H4 (cell line): ENCODE measurements at places on chromosomes 12 and 14. TPM values are rescaled to one million over a fixed set of nuclear protein-coding genes. Genes with fewer than 3 reads are reported as not detected.

BEGAIN gene
- 1.8 TPM in 1 of 2 replicates, not detected in the other for total RNA-seq

RNASE7 gene
- total RNA-seq: not detected in 2 replicates

B4GALNT3 gene
- total RNA-seq: 3.0 and 3.3 TPM in 2 replicates

SRGAP1 gene
- total RNA-seq: 1.6 and 2.1 TPM in 2 replicates

ASIC1 gene
- total RNA-seq: 1.6 and 3.4 TPM in 2 replicates

TAS2R46 gene
- total RNA-seq: 0.23 TPM in 1 of 2 replicates, not detected in the other

OAS2 gene
- 40.3 and 49.7 TPM in 2 replicates for total RNA-seq

C12orf50 gene
- total RNA-seq: not detected in 2 replicates

KRT3 gene
- not detected in 2 replicates for total RNA-seq

ANKLE2 gene
- 21.9 and 26.8 TPM in 2 replicates for total RNA-seq

TMPRSS12 gene
- total RNA-seq: not detected in 2 replicates

TAS2R8 gene
- total RNA-seq: not detected in 2 replicates

SERPINA4 gene
- total RNA-seq: not detected in 2 replicates

RPS6KA5 gene
- 1.2 and 3.3 TPM in 2 replicates for total RNA-seq

ALG10 gene
- 7.3 and 14.1 TPM in 2 replicates for total RNA-seq

OSGEP gene
- 69.6 and 83.2 TPM in 2 replicates for total RNA-seq

GALNT16 gene
- 0.47 and 0.52 TPM in 2 replicates for total RNA-seq

MTRFR gene
- total RNA-seq: 15.3 and 23.8 TPM in 2 replicates

STRN3 gene
- total RNA-seq: 15.2 and 18.5 TPM in 2 replicates

FAM181A gene
- not detected in 2 replicates for total RNA-seq

CYP27B1 gene
- total RNA-seq: 0.48 TPM in 1 of 2 replicates, not detected in the other

USP44 gene
- 0.06 TPM in 1 of 2 replicates, not detected in the other for total RNA-seq

TAC3 gene
- not detected in 2 replicates for total RNA-seq

DDIT3 gene
- 43.2 and 50.1 TPM in 2 replicates for total RNA-seq

HOXC11 gene
- total RNA-seq: 0.21 and 1.1 TPM in 2 replicates

CLEC14A gene
- total RNA-seq: not detected in 2 replicates

LALBA gene
- total RNA-seq: not detected in 2 replicates

PLCZ1 gene
- not detected in 2 replicates for total RNA-seq

CCDC196 gene
- total RNA-seq: not detected in 2 replicates

C12orf56 gene
- total RNA-seq: not detected in 2 replicates

NEMP1 gene
- 10.5 and 18.0 TPM in 2 replicates for total RNA-seq

A2M gene
- total RNA-seq: 5.3 and 5.6 TPM in 2 replicates

TBX3 gene
- total RNA-seq: 16.1 and 17.5 TPM in 2 replicates

TAS2R42 gene
- not detected in 2 replicates for total RNA-seq

PRPF39 gene
- total RNA-seq: 11.5 and 13.7 TPM in 2 replicates

KRT79 gene
- total RNA-seq: not detected in 2 replicates

MYO1H gene
- not detected in 2 replicates for total RNA-seq

APOF gene
- not detected in 2 replicates for total RNA-seq

PPP1R36 gene
- 0.64 TPM in 1 of 2 replicates, not detected in the other for total RNA-seq

MEG3 gene
- not detected in 2 replicates for total RNA-seq

CCDC175 gene
- total RNA-seq: not detected in 2 replicates

CDKL1 gene
- 2.5 and 4.9 TPM in 2 replicates for total RNA-seq

MAP1LC3B2 gene
- total RNA-seq: 0.41 and 1.6 TPM in 2 replicates

PPP1R1A gene
- total RNA-seq: 0.21 TPM in 1 of 2 replicates, not detected in the other

CLMN gene
- 3.7 and 4.5 TPM in 2 replicates for total RNA-seq

ALX1 gene
- 7.0 and 11.5 TPM in 2 replicates for total RNA-seq

NANOG gene
- total RNA-seq: not detected in 2 replicates

KRT6C gene
- not detected in 2 replicates for total RNA-seq

SDSL gene
- 5.0 and 7.6 TPM in 2 replicates for total RNA-seq

ZFHX2 gene
- total RNA-seq: 0.02 and 0.10 TPM in 2 replicates

KRT5 gene
- not detected in 2 replicates for total RNA-seq

RNASE1 gene
- 2.1 and 9.4 TPM in 2 replicates for total RNA-seq

CRACR2A gene
- 0.10 and 0.16 TPM in 2 replicates for total RNA-seq

GRIN2B gene
- total RNA-seq: not detected in 2 replicates
